ENCODE measurements at places on chromosomes 4 and X.

DNA sequence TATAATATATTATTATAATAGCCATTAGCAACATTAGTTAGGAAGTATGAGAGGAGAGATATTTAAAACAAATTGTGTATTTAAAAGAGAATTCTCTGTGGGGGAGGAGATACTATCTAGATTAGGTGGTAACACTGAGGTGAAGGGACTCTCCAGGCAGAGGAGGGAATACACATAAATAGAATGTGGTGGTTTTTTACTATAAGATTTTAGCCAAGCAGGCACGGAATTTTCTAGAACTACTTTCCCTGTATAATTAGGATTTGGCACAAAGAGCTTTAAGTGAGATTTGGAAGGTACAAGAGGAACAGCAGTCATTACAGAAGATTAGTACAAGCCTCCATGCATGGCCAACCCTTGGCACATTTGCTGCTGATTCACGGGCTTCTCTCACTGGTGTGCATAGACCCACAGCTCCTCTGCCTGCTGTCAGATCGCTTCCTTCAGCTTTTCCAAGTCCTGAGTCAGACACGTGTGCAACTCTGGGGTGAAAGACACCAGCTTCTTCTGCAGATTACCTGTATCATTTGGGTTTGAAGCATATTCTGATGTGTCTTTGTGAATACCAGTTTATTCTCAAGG, 685.5 kb downstream of the KCTD8 start:
- DNase-seq: no peak

GRCh38 chrX:40406330-40406859, 174.4 kb upstream of the ATP6AP2 start:
- DNase-seq: no peak

- no peak for DNase-seq
These were observed 22.9 kb downstream of the ZNF718 start for GRCh38 chr4:147233-147632.

GRCh38 chr4:13558881-13559280, 14.6 kb upstream of the NKX3-2 start:
- no peak for DNase-seq

DNA sequence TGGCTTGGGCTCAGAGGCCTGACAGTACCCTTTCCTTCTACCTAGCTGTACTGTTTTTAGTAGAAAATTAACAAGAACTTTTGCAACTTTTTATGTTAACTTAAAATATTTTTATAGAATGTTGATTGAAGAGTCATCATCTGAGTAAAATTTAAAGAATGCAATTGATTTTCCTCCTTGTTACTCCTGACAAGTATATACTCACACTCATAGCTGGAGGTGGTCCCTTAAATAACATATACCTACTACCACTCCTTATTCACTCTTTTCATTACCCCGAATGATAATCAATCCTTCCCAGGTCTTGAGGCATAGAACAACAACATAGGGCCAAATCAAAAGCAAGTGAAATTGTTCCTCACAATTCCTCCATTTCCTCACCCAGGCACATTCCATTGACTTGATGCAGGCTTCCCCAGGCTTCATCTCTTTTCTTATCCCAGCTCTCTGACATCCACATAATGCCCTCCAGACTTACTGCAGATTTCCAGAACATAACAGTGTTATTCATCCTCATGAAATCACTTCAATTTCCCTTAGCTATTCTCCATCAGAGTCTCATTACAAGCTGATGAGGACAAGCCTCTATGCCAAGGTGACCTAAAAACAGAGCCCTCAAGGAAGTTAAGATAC, 73.2 kb upstream of the ANXA10 start:
- DNase-seq: no peak

DNA sequence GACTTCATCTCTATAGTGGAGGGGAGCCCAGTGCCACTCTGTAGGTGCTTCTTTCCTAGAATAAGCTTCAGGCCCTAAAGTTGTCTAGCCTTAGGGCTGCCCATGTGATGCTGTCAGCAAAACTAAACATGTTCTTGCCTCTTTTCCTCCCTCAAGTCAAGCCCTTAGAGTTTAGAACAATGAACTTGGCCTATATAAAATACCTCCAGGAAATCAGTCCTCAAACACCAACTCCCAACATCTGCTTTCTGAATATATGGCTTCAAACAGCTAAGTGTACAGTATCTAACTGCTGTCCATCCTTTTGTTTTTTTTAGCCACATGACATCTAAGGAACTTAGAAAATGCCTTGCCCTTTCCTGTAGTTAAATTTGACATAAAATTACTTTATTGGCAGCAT, 91.0 kb downstream of the MAMLD1 start:
- DNase-seq: no peak

GRCh38 chr4:20298986-20299385, 47.3 kb downstream of the SLIT2 start:
- DNase-seq: no peak

DNA sequence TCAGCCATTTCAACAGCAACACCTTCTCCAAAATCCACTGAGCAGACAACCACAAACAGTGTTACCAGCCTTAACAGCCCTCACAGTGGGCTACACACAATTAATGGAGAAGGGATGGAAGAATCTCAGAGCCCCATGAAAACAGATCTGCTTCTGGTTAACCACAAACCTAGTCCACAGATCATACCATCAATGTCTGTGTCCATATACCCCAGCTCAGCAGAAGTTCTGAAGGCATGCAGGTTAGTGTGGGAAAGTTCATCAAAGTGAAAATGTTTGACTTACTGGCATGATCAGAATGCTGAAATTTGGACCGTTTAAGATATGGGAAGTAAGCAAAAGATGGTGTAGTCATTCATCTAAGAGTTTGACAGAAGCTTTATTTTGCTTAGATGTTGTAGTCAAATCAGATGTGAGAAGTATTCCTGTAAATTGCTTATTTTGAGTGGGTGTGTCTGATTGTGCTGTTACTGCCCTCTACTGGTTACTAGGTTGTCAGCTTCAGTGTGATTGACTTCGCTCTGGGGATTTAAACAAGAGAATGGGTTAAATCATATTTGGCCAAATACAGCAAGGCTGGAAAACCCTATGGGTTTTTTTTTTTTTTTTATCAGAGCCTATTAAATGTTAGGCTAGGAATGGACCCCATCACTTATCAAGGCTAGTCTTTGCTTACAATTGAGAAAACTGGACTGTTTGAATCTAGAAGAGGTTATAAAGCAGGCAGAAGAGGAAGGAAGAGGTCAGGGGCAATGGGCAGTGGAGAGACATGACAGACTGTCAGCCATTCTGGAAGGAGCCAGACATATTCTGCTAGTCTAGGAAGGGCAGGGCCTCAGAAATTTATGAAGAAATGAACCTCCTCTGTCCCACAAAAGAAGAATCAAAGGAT, 130.3 kb downstream of the DIPK2B start:
- DNase-seq: peak; percentile 58

DNA sequence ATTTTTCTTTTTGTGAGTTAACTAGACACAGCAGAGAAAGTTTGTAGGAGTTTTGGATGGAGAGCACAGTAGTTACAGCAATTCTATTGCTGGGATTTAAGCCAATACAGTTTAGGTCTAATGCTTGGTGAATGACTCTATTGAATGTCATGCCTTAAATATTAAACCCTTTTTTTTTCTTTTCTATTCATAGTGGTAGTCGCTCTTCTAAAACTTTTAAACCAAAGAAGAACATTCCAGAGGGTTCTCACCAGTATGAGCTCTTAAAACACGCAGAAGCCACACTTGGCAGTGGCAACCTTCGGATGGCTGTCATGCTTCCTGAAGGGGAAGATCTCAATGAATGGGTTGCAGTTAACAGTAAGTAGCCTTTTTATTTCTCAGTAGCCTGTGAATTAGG, 34.8 kb upstream of the DCK start:
- DNase-seq: no peak

DNA sequence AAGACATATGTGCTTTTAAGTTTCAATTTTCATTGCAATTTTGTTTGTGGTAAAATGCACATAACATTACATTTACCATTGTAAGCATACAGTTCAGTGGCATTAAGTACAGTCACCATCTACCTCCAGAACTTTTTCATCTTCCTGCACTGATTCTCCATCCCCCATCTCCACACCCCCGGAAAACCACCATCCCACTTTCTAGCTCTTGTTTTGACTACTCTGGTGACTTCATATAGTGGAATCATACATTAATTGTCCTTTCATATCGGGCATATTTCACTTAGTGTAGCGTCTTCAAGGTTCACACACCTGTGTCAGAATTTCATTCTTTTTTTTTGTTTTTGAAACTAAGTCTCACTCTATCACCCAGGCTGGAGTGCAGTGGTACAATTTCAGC, 143.5 kb downstream of the GPR143 start:
- no peak for DNase-seq

- no peak for DNase-seq
These were observed 171.9 kb downstream of the LDB2 start for GRCh38 chr4:16726368-16727050.

DNA sequence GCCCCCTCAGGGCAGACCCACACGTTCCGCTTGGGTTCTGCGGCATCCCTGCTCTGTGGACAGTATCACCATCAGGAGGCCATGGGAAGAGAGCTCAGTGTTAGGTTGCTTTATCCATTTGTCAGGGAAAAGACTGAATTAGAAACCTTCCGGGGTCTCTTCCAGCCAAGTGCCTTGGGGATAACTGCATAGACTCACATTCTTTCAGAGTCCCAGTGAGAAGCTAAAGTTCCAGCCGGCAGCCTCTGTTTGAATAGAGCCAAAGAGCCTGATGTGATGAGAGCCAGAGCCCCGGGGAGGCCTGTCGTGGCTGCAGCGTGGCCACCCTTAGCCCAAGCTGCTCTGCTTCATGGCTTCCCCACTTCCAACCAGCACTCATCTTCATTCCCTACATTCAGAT, 85.2 kb downstream of the FHDC1 start:
- DNase-seq: no peak

DNA sequence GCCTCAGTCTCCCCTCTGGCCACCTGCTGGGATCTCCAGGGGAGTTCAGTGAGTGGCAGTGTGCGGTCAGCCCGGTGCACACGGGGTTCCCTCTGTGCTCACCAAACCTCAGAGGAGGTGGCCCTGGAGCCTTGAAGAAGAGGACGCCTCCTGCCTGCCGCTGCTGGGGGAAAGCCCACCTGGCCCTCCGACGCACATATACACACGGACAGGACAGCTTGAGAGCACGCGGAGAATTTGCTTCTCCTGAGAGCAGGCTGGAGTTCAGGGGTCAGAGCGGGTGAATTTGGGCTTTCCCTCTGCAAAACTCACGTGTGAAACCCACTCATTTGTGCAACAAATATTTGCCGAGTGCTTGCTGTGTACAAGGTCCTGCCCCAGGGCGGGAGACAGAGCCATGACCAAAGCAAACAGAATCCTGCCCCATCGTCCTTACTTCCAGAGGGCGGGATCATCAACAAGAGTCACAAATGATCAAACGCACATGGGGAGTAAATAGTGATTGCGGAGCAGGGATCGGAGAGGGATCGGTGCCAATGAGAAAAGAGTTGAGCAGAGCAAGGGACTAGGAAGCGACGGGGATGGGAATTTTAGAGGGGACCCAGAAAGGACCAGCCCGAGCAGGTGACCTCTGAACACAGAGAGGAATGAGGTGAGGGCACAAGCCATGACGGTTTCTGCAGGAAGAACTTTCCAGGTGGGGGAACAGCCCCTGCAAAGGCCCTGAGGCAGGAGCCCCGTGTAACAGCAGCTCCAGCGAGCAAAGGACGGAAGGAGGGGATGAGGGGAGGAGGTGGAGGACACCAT, 17.6 kb downstream of the BLOC1S4 start:
- no peak for DNase-seq

DNA sequence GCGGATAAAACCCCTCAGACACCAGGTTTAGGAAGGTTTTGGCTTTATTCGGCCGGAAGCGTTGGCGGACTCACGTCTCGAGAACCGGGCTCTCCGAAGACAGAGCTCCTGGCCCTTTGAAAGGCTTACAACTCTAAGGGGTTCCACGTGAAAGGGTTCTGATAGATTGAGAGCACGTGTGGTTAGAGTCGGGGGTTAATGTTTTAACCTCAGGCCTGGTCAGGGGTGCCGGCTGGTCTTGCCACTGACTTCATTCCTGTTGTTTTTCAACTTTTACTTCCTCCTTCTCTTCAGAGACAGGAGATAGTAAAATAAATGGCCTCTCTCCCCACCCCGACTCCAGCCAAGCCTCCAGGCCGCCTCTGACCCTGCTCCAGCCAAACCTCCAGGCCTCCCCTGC, 4.7 kb upstream of the ASMT start:
- no peak for DNase-seq

GRCh38 chr4:142817442-142817841, 28.7 kb downstream of the INPP4B start:
- peak; percentile 77 for DNase-seq

- no peak for DNase-seq
These were observed 121.1 kb downstream of the SPATA18 start for GRCh38 chr4:52172166-52172565.

GRCh38 chr4:24793219-24794005, 2.0 kb upstream of the SOD3 start:
- DNase-seq: no peak

GRCh38 chr4:8701126-8702019, 108.8 kb downstream of the CPZ start:
- no peak for DNase-seq

GRCh38 chr4:73450398-73451004, 14.5 kb downstream of the AFP start:
- no peak for DNase-seq

- peak; percentile 43 for DNase-seq
These were observed 1.4 kb upstream of the C4orf50 start for GRCh38 chr4:6019316-6020263.

GRCh38 chr4:99504804-99505502, 5.9 kb upstream of the C4orf17 start:
- no peak for DNase-seq

DNA sequence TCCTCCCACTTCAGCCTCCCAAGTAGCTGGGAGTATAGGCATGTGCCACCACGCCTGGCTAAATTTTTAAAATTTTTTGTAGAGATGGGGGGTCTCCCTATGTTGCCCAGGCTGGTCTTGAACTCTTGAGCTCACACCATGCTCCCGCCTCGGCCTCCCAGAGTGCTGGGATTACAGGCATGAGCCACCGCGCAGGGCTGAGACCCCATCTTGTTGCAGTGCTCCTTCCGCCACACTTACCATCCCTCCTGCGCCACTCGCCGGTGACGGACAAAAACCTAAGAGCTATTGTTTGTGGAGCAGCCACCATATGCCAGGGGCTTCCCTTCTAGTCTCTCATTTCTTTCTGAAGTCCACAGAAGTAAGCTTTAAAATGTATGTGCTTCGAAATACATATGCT, 34.5 kb downstream of the NSG1 start:
- no peak for DNase-seq

- DNase-seq: no peak
These were observed 17.6 kb upstream of the PRRG1 start for GRCh38 chrX:37331546-37331945.

GRCh38 chr4:5021546-5021945, 2.3 kb upstream of the CYTL1 start:
- no peak for DNase-seq

DNA sequence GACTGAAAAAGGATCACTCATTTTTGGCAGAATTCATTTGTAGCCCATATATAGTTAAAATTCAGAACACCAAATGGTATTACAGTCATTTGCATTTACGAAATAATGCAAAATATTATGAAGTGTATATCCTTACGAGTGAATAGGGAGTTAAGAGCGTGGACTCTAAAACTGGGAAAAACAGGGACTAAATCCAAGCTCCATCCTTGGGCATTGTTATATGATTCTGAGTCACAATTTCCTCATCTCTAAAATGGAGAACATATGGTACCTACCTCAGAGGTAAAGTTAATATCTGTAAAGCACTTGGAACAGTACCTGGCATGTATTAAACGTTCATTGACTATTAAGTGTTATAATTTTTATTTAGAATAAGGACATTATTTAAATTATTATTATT, 106.3 kb downstream of the ZAR1 start:
- DNase-seq: no peak
